ENCODE measurements at places on chromosomes 16 and 17.

- no peak for DNase-seq
Observed at GRCh38 chr16:50474138-50474537, 74.1 kb upstream of the NKD1 start.

DNA sequence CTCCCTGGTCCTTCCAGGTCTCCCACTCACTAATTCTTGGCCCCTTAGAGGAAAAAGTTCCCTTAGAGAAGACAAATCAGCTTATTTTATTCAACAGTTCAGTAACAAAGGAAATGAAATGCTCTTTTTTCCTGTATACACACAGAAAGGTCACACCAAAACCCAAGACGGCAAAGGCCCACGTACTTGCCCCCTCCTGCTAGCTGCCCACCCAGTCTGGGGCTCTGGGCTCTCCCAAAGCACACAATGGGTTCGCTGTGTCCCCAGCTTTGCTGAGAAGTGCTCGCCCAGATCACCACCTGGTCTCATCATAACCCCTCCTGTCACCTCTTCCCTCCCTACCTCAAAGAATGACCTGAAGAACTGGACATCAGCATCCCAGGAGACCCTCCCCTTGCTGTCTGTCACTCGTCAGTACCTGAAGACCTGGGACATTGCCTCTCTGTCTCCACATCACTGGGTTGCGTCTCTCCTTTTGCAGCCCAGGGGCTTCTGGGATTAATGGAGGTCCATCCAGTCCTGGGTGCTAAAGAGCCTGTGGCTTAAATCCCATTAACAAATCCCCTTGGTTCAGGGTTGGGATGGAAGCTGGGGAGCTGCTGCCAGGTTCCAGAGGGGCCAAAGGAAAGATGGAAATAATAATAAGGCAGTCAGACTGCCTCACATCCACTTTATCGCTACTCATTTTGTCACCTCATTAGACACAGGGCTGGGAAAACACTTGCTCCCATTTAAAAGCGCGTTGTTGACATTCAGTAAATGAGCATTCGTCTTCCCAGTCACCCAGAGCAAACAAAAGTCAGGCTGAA is 3.3 kb downstream of the SLC6A4 start:
- DNase-seq: no peak

DNA sequence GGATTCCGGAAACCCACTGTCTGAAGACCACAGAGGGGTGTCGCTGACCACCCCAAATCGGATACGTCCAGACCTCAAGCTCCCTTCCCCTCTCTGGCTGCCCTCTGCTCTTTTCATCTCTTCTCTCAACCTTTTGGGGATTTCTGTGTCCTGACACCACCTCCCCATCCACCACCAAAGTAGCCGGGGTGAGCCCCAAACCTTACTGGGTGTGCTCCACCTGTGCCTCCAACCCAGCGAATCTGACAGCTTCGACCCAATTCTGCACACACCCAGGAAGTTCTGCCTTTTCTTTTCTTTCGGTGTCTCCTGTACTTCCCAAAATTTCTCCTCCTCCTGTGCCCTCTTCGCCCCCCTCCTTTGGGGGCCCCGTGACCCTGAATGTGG is 534 bp downstream of the KCTD11 start:
- no peak for DNase-seq

- DNase-seq: no peak
Observed at GRCh38 chr16:72809446-72809845, 238.5 kb downstream of the ZFHX3 start.

DNA sequence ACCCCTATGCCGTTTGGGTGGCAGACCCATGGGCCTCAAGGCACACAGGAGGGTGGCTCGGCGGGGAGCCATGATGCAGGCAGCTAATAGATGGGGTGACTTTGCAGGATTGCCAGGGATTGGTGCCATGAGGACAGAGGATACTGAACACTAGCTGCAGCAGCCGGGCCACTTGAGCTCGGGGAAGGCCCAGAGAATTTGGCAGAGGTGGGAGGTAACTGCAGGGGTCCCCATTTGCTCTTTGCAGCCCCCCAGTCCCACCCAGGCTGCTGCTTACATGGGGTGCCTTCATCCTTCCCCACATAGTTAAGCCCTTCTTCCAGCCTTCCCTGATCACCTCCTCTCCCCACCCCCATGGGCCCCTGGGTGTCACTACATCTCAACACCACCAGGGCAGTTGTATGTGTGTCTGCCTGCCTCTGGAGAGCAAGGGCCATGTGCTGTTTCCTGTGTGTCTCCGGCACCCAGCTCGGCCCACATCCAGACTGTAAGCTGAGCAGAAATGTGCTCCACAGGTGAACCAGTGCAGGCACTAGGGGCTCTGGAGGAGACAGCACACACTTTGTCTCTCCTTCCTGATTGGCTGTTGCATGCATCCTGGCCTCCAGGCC is 52.0 kb downstream of the SREBF1 start:
- DNase-seq: no peak

DNA sequence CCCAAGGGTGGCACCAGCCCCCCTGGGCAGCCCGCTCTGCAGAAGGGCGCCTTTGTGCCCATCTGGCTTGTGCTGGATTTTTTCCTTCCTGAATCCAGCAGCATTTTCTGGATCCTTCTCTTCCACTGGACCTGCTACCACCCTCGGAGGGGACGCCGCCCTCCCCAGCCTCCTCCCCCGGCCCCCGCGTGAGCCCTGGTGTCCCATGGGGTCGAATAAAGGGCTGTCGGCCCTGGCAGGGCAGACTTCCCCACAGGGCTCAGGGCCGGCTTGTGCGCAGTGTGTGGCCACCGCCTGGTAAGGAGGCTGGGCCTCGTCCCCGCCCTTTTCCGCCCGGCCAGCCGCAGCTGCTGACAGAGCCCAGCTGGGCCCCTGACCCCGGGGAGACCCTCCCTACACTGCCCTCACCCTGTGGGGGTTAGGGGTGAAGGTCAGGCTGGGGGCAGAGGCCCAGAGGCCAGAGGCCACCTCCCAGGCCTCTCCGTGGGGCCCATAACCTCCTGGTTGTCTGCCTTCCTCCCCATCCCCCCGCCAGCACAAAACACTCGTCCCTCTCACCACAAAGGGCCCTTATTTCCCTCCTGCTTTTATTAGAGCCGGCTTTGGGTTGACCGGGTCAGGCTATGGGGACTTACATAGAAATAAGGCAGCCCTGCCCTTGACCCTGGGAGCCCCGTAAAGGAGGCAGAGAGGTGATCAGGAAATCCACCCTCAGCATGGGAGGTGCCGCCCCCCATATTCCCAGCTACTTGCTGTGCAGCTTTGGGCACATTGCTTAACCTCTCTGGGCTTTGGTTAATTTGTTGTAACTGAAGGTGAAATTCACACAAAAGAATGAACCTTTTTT is 179.3 kb upstream of the CIBAR2 start:
- DNase-seq: no peak

GRCh38 chr16:25066747-25067631 is 44.6 kb upstream of the LCMT1 start:
- DNase-seq: peak; percentile 22

- DNase-seq: no peak
Observed at GRCh38 chr17:82327289-82327688, 6.3 kb downstream of the SECTM1 start.

GRCh38 chr16:2495041-2495440 is 18.7 kb upstream of the ATP6V0C start:
- no peak for DNase-seq

DNA sequence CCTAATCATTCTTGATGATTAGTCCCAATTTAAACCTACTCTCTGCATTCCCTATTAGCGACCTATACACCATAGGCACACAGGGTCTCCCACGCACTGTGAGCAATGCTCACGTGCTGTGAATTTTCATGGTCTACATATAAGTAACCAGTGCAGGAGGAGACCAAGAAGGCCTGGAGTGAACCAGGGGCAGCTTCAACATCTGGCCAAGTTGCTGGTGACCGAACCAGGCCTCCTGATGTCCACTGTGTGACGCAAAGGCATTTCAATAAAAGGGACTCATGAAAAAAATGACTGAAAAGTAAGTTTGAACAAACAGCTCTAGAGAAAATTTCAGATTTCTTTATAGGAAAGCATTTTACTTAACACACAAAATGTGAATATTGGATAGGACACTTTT is 107.0 kb downstream of the ZFHX3 start:
- no peak for DNase-seq

DNA sequence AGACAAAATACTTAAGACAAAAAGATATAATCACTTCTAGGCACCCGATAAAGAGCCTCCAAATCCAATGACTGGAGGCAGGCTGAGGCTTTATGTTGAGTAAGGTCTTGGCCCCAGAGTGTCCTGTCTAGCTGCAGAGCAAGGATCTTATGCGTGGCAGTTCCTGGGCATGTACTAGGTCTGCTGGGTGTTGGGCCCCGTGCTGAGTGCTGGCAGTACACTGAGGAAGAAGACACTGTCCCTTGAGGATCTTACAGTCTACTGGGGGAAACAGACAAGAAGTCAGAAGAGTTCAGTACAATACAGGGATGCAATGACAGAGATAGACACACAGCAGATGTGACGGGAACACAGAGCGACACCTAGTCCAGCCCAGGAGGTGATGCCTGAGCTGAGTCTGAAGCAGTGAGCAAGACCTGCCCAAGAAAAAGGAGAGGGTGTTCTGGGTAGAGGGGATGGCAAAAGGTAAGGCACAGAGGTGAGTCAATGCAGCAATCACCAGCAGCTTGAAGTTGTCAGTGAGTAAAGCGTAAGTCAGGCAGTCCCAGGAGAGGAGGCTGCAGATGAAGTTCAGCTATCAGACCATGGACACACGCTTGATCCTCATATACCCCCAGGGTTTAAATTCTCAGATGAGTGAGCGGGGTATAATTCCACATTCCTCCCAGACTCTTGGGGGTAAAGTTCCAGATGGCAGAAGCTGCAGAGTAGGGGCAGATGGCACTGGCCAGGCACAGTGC is 18.1 kb downstream of the MAP3K14 start:
- no peak for DNase-seq

DNA sequence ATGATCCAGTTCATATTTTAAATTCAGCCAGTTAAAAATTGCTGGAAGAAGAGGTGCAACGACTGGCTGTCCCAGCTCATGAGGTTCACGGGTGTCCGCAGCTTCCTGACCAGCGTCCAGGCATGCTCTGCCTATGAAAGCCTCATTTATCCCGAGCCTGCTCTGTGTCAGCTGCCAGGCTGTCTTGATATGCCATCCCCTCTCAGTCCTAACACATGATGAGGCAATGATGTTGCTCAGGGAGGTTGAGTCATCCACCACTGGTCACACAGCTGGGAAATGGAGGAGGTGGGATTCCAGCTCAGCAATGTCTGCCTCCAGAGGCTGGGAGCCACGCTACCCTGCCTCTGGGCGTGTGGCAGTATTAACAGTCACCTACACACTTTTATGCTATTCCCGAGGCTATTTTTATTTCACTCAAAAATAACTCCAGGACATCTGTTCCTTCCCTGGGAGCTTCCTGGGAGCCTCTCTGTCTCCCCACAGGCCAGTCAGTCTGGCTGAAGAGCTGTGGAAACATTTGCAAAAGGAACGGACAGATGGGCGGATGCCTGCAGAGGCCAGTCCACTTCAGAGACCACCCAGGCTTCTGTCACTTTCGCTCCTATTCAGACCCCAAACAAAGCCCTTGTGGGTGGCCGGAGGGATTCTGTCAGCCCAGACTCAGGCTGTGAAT is 22.5 kb downstream of the RAB11FIP4 start:
- no peak for DNase-seq

DNA sequence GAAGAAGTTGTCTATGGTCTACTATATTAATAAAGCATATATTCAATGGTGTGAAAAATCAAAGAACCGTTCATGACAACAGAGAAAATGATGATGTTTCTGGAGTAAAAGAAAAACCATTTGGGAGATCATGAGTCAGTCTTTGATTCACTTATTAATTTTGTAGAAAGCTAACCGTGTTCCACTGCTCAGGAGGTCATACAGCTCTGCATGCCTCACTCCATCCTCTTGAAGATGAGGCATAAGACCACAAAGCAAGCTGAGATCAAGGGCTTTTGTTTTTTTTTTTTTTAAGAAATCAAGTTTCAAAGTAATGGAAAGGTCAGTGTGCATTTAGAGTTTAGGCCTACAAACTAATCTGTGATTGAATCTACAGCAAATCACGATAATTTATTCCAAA is 206.4 kb downstream of the CEP112 start:
- no peak for DNase-seq

GRCh38 chr17:6661464-6661848 is 9.9 kb downstream of the C17orf100 start:
- DNase-seq: no peak

GRCh38 chr17:3956327-3956957 is 7.8 kb downstream of the ATP2A3 start:
- no peak for DNase-seq

- no peak for DNase-seq
Observed at GRCh38 chr16:57613514-57613913, 14.9 kb upstream of the ADGRG1 start.

DNA sequence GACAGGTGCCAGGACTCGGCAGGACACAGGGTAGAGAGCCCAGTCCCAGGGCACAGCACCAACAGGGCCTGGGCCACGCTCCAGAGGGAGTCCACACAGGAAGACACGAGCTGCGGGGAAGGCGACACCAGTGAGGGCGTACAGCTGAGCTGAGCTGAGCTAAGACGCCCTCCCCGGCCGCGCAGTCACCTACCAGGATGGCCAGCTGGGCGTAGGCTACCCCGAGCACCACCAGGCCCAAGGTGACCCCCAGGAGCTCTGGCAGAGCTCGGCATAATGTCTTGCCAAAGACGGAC is 42.6 kb downstream of the TSC2 start:
- DNase-seq: no peak

DNA sequence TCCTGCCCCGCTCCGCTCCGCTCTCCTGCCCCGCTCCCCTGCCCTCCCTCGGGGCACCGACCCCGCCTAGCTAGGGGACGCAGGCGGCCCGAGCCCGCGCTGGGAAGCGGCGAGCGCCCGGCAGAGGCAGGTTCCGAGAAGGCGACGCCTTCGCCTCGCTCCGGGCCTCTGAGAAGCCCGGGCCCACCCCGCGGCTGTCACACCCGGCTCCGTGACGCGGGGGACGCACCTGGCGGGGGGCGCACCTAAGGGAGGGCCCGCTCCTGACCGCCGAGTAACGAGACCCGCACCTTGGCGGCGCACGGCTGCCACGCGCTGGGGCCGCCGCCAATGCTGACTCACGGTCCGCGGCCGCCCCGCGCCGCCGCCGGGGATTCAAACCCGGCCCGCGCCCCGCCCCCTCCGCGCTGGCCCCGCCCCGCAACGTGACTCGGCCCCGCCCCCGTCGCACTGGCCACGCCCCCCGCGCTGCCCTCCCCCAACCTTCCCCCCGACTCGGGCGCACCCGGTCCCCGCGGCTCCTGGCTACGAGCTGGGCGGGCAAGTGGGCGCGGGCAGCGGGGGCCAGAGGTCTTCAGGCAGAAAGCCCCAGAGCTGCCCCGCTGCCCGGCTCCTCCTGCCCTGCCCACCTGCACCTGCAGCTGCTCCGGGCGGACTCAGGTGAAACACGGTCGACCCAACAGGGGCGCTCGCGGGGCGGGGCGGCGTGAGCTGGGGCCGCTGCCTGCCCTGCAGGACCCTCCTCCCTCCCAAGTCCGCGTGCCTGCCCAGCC is 27.8 kb downstream of the GNPTG start:
- peak; percentile 53 for DNase-seq

- no peak for DNase-seq
Observed at GRCh38 chr16:66508248-66508913, 41.5 kb downstream of the TK2 start.

- DNase-seq: peak; percentile 52
Observed at GRCh38 chr16:82460766-82461165, 166.0 kb upstream of the CDH13 start.
